RWPE1 (cell line): ENCODE measurements at places on chromosomes 6 and 20.

- no peak for DNase-seq
Measured at GRCh38 chr6:94401311-94401710, 982.0 kb upstream of the EPHA7 start.

DNA sequence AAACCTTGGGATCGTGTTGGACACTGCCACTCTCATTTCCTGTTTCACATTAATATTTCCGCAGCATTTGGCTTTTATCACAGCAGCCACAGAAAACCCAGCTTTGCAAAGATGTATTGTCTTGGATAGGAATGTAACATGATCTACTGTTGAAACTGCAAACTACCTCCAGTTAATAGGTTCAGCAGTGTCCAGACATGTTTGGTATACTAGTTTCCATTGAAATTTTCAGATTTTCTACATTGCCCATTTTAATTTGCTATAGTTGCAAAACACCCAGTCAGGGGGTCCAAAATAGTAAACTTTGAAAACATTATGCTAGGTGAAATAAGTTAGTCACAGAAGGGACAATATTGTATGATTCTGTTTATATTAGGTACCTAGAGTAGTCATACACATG is 3.3 kb downstream of the ANKRD6 start:
- DNase-seq, result no peak

GRCh38 chr20:21640556-21640955 is 64.9 kb upstream of the PAX1 start:
- peak; percentile 12 for DNase-seq

GRCh38 chr6:170130201-170130621 is 160.7 kb downstream of the DLL1 start:
- DNase-seq, result no peak

DNA sequence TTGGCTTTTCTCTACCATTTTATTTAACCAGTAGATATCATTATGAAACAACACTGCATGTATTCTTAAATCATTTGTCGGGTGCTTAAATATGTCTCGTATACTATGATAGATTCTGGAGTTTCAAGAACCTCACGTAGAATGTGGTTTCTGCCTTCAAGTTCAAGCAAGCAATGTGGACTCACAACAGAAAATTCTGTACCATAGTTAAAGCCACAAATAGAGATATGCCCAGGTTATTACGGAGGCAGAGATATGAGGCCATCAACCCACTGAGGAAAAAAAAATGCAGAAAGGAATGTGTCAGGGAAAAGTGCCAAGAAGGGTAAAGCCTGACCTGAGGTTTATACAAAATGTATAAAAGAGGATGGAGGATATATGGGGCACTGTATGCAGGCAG is 109.9 kb downstream of the GFRAL start:
- DNase-seq, result no peak

- DNase-seq, result no peak
Measured at GRCh38 chr6:33165581-33166258, 26.5 kb downstream of the COL11A2 start.

DNA sequence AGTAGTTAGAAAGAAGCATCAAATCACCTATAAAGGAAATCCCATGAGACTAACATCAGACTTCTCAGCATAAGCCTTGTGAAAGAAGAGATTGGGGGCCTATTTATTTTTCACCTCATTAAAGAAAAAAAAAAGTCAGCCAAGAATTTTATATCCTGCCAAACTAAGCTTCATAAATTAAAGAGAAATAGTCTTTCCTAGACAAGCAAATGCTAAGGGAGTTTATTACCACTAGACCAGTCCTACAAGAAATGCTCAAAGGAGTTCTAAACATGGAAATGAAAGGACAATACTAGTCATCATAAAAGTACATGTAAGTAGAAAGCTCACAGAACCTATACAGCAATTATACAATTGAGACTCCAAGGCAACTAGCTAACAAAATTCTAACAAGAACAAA is 96.5 kb upstream of the OLIG3 start:
- DNase-seq, result no peak

DNA sequence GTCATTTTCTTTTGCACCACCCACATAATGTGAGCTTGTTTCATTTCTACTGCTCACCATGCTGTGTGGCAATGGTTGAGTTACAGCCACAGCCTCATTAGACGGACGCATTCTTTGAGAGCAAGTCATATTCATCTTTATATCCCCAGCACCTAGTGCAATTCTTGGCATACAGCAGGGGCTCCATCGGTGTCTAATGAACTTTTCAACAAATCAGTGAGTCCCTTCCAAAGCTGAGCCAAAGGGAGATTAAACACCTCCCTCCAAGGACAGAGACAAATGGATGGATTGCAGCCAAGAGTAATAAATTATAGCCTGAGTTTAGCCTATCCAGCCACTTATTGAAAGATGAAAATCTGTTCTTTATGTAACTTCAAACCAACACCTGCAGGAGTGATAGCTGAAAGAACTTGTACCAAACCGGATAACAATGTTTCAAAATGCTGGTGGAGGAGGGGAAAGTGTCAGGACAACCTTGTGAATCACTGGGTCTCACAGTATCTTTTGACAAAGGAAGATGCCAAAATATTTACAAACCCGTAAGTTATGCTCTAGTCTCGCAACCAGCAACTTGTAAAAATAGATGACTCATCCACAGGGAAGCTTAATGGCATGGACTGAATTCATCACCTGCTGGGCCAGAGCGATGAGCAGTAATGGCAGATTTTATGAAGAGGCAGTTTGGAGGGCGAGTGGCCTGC is 139.0 kb downstream of the PXDC1 start:
- peak; percentile 92 for DNase-seq

DNA sequence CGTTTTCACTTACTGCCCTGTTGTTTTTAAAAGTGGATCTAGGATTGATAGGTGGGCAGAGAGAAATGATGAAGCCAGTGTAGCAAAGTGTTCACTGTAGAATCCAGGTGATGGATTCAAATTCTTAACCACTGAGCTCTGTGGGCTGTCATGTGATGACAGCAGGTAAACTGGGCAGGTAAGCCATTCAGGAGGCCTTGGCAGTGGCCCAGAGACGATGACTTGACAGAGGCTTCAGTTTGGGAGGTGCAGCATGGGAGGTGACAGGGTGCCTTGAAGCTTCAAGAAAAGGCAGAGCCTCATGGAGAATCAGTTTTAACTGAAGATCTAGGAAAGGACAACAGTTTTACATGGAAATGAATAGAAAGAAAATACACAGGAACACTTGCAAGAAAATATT is 2.0 kb downstream of the NAA20 start:
- peak; percentile 51 for DNase-seq

DNA sequence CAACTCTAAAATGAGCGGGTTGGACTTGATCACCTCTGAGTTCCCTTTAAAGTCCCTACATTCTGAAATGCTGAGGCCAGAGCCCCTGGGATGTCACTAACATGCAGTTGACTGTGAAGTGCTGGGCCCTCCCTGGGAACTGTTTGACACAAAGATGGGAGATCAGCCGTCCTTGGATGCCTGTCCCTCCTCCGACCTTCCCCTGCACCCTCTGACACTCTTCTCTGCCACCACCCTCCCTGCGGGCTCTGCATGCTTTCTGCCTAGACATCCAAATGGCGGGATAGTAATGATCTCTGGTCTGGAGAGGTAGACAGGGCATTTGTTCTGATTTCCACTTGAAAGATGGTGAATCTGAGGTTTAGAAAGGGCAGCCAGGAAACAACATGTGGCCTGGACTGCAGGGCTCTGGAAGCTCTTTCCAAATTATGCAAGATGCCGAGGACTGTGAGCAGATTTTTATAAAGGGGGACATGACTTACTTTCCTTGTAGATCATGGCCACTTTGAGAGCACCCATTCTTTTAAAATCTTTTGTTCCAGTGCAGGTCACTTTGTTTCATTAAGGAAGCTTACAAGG is 113.2 kb downstream of the ZDHHC14 start:
- DNase-seq, result no peak

GRCh38 chr6:34919651-34920050 is 30.6 kb downstream of the ANKS1A start:
- no peak for DNase-seq
